ENCODE measurements at places on chromosomes 6 and 20.
A peak's percentile ranks its signal among the peaks of the same experiment; 100 is the strongest.

DNA sequence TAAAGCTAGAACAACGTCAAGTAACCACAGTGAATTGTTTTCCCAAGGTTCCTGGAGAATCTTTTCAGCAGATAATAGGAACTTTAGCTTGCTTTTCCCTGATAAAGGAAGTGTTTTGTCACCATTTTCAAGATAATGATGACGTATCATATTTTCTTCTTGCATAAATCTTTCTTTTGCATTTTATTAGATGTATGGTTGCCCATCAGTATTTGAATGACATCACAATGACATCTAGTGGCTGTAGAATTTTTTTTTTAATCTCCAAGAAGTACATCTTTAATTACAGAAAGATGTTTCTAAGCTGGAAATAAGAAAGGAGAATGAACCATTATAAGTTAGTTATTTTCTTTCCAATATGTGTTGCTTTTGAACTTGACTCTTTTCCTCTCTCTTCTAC, 83.0 kb downstream of the CENPW start:
- DNase-seq, result no peak

- DNase-seq, result no peak
These were observed 28.4 kb upstream of the LY86 start for GRCh38 chr6:6559994-6560570.

DNA sequence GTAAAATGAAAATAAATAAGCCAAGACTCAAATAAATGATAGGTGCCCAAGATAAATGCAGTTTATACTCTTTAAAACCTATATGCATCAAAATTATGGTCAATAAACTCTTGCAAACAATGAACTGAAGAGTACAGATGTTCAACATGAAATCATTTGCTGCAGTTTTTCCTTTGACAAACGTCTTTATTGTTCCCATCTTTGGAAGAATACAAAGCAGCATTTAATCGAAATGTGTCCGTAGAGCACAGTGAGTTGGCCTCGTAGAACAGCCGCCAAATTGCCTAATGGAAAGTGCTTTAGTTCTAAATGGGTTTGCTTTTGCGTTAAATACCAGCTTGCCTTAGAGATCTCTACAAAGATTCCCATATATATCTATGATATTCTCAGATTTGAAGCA, 447.4 kb downstream of the PKHD1 start:
- no peak for DNase-seq

DNA sequence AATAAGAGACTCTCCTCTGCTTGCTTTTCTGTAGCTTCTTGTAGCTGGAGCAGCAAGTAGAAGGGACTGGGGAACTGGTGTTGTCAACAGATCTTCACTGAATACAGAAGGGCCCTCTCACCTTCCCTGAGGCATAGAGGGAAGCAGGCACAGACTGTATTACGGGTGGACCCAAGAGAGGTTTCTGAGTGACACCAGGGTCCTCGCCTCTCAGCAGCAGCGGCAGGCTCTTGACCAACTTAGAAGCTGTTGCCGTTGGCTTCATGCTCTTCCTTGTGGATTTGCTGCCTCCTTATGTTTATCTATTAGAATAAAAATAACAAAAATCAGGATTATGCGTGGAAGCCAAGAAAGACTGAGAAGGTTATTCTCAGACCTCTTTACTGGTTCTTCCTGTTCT, 31.7 kb downstream of the GFRA4 start:
- DNase-seq, result no peak

DNA sequence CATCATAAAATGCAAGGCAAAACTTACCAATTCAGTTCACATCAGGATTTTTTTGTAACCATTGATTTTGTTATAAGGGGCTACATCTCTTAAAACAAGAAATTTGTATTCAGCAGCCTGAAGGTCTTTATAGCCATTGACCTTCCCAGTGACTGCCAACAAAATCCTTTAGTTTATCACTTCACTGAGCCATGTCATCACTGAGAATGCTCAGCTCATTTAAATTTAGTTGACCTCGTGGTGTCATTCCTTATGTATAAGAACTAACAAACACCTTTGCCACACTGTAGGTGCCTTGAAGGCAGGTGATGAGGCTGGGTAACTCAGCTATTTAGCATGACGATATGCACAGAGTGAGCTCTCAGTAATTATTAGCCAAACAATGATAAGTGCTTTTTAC, 77.7 kb downstream of the GRM1 start:
- no peak for DNase-seq

GRCh38 chr6:4637691-4638433, 138.3 kb upstream of the CDYL start:
- no peak for DNase-seq

- no peak for DNase-seq
These were observed 25.2 kb downstream of the UST start for GRCh38 chr6:148771896-148772554.

GRCh38 chr6:84853901-84854300, 89.5 kb upstream of the TBX18 start:
- no peak for DNase-seq

DNA sequence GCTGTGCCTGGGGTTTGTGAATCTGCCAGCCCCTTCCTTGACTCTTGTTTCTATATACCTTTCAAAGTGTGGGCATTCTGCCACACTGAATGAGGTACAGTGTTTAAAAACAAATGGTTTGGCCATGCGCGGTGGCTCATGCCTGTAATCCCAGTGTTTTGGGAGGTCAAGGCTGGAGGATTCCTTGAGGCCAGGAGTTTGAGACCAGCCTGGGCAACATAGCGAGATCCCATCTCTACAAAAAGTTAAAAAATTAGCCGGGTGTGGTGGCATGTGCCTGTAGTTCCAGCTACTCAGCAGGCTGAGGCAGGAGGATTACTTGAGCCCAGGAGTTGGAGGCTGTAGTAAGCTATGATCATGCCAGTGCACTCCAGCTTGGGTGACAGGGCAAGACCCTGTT, 5.8 kb downstream of the FAM83D start:
- DNase-seq, result no peak

DNA sequence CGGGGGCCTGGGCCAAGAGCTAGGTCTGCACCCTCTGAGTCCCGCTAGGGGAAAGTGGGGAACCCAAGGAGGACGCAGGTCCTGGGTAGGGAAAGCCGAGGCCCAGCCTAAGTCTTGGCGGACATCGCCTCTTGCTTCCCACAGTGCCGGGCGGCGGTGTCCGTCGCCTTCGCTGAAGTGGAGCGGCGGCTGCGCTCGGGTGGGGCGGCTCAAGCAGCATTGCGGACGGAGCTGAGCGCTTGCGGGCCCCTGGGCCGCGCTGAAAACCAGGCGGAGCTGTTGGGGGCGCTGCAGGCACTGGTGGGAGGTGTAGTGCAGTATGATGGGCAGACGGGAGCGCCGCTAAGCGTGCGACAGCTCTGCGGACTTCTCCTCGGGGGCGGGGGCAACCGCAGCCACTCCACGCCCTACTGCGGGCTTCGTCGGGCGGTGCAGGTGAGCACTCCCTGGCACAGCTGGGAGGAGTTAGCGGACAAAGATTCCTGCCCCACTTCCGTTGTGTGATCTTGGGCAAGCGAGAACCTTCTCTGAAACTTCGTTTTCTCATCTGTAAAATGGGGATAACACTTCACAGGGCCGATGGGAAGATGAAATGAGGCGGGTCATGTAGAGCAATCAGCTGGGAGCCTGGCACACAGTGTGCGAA, 4.2 kb downstream of the PRSS16 start:
- DNase-seq, result peak; percentile 47

Data from stimulated activated CD4-positive, alpha-beta T cell treated with anti-CD3 and anti-CD28 coated beads, Interleukin-1b, Interleukin-23, amount 100 ng/mL, for 4 hours (primary cell).